H9 (cell line): ENCODE measurements at places on chromosomes 16 and 17. TPM values are rescaled to one million over a fixed set of nuclear protein-coding genes. Genes with fewer than 3 reads are reported as not detected.

- peak overlapping the region; percentile 96 for H3K4me3 ChIP-seq
- no peaks in the 10 kb centered on the region for H3K27me3 ChIP-seq
- no peak overlapping the region for H3K27ac ChIP-seq
- no peak for DNase-seq
These were observed 775 bp upstream of the PAGR1 start for GRCh38 chr16:29815032-29815721.

DNA sequence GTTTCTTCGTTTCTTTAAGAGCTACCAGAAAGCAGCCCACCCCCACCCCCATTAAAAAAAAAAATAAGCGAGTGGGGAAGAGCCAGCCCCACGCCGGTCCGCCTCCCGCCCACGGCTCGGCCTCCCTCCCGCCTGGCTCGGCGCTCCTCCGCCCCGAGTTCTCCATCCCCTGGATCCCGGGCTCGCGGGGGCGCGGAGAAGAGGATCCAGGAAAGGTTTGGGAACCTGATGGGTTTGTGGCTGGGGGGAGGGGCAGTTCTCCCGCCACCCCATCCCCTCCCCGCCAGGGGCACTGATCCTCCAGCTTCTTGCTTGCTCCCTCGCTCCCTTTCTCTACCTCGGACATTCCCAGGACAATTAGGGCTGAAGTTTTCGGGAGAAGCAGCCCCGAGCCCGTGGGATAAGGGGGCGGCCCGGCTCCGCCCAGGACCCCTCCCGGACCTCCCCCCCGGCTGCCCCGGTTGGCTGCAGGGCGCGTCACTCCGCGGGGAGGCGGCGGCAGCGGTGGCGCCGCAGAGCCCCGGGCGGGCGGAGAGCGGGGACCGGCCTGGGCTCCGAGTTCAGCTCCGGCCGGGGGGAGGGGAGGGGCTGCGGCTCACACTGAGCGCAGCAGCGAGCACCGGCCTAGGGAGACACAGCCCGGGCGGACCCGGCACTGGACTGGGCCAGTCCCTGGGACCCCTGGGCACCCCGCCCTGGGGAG lies 1.0 kb upstream of the SALL1 start:
- H3K36me3 ChIP-seq: peaks cover 23% of the 10 kb centered on the region
- H3K4me3 ChIP-seq: peak overlapping the region; percentile 87
- no peak overlapping the region for H3K27ac ChIP-seq
- H3K27me3 ChIP-seq: peaks cover 17% of the 10 kb centered on the region; the same call in 1 of the 2 replicates

- H3K4me1 ChIP-seq: peaks cover 2% of the 10 kb centered on the region; the same call in 1 of the 2 replicates
- no peak overlapping the region for H3K27ac ChIP-seq
- H3K36me3 ChIP-seq: no peaks in the 10 kb centered on the region
- peak overlapping the region; percentile 68 for H3K4me3 ChIP-seq
- no peak for DNase-seq
These were observed 865 bp upstream of the CAMKK1 start for GRCh38 chr17:3893720-3894116.

- H3K27ac ChIP-seq: no peak overlapping the region
- peaks cover 8% of the 10 kb centered on the region for H3K4me1 ChIP-seq
- DNase-seq: peak; percentile 81
- H3K27me3 ChIP-seq: no peaks in the 10 kb centered on the region
- no peak overlapping the region for H3K4me3 ChIP-seq
These were observed 100.9 kb downstream of the PARN start for GRCh38 chr16:14529010-14529669.

DNA sequence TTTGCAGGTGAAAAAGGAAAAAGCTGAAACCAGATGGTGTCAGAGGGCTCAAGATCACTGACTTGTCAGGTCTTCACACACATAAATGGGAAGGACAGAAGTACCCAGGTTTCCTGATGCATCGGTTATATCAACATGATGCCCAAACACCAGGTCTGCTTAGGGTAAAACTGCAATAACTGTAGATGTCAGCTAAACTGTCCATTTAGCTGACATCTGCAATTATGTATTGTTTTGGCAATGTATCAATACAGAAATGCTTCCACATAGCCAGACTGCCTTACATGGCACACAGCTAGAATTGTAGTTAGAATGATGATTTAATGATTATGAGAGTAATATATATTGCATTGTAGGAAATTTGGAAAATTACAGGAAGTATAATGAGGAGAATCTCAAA lies 5.0 kb downstream of the ACSM3 start:
- H3K4me1 ChIP-seq: no peaks in the 10 kb centered on the region
- H3K27me3 ChIP-seq: no peaks in the 10 kb centered on the region
- DNase-seq: no peak
- no peak overlapping the region for H3K27ac ChIP-seq
- H3K4me3 ChIP-seq: no peak overlapping the region
- H3K36me3 ChIP-seq: no peaks in the 10 kb centered on the region

DNA sequence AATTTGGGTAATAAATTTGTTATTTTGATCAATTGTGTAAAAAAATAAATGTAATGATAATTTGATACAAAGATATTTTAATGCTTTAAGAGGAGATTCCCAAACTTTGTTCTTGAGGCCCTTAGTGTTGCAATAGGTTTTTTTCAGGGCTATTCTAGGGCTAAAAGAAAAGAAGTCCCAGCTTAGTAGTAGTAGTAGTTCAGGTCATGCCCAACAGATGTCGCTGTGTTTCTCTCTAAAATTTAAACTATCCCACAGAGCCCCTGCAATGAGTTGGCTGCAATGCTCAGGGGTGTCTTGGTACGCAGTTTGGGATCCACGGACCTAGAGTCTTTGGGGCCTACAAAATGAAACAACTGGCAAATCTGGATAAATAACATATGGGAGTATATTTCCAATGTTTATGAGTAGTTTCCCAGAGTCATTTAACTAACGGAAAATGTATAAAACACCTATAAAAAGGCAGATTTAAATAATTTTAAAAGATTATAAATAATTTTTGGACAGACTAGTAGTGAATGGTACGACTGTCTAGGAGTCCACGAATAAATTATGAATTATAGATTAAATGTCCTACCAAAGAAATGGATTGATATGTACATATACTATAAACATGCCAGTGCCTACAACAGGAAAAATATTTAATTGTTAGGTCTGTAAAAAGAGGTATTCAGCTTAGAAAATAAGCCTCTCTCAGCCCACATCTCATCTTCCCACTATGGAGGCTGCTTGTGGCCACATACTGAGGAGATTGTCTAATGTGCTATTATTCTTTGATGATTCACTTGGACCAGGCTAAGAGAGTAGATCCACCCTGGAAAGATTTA lies 228.5 kb upstream of the PMFBP1 start:
- DNase-seq: peak; percentile 60
- H3K4me1 ChIP-seq: no peaks in the 10 kb centered on the region
- H3K27me3 ChIP-seq: no peaks in the 10 kb centered on the region
- no peak overlapping the region for H3K27ac ChIP-seq

GRCh38 chr16:9603316-9603715 lies 511.9 kb downstream of the HAPSTR1 start:
- no peak overlapping the region for H3K27ac ChIP-seq
- no peaks in the 10 kb centered on the region for H3K36me3 ChIP-seq
- no peaks in the 10 kb centered on the region for H3K27me3 ChIP-seq
- no peaks in the 10 kb centered on the region for H3K4me1 ChIP-seq
- no peak for DNase-seq

DNA sequence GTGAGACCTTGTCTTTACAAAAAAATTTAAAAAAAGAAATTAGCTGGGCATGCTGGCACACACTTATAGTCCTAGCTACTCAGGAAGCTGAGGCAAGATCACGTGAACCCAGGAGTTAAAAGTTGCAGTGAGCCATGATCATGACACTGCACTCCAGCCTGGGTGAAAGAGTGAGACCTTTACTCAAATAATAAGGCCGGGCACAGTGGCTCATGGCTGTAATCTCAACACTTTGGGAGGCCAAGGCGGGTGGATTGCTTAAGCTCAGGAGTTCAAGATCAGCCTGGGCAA lies 11.5 kb upstream of the RIPOR1 start:
- H3K36me3 ChIP-seq: no peaks in the 10 kb centered on the region
- H3K27me3 ChIP-seq: no peaks in the 10 kb centered on the region; the same call in 1 of the 2 replicates
- H3K27ac ChIP-seq: no peak overlapping the region
- no peak overlapping the region for H3K4me3 ChIP-seq
- DNase-seq: no peak

DNA sequence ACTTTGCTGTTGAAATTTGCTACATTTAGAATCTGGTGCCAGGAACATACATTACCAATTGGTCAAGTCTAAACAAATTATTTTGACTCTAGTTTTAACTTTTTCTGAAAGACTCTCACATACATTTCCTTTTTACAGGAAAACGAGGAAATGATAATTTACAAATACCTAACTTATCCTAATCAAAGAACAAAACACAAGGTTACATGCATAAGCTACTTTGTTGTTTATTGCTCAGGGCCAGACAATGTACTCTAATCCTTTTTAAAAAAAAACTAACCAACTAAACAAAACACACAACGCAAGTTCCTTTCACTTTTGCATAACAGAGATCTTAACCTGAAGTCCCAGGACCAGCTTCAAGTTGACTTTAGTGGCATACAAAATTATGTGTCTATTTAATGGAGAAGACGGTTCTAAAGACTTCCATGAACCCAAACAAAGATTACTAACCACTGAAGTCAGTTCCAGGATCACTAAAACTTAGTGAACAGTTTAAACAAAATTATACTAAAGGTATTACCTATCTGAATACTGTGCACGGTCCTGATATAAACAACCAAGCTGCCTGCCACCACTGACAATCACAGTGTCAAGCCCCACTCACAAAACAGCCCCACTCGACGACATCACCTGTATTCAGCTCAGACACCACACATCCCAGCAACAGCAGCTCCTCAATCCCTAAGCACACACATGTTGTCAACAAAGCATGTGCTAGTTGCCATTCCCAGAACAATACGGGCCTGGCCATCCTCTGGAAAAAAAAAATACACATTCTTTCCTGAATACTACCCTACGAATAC lies 1.9 kb downstream of the ZNF652 start:
- H3K27me3 ChIP-seq: no peaks in the 10 kb centered on the region
- peaks cover under 1% of the 10 kb centered on the region; the same call in 1 of the 3 replicates for H3K36me3 ChIP-seq
- H3K27ac ChIP-seq: no peak overlapping the region
- H3K4me3 ChIP-seq: peak overlapping the region; percentile 96
- H3K4me1 ChIP-seq: no peaks in the 10 kb centered on the region
- DNase-seq: peak; percentile 18

GRCh38 chr16:28925386-28926228 lies 569 bp upstream of the RABEP2 start:
- peak overlapping the region; percentile 92 for H3K27ac ChIP-seq
- DNase-seq: no peak
- H3K4me1 ChIP-seq: no peaks in the 10 kb centered on the region
- H3K27me3 ChIP-seq: no peaks in the 10 kb centered on the region
- H3K4me3 ChIP-seq: peak overlapping the region; percentile 91

DNA sequence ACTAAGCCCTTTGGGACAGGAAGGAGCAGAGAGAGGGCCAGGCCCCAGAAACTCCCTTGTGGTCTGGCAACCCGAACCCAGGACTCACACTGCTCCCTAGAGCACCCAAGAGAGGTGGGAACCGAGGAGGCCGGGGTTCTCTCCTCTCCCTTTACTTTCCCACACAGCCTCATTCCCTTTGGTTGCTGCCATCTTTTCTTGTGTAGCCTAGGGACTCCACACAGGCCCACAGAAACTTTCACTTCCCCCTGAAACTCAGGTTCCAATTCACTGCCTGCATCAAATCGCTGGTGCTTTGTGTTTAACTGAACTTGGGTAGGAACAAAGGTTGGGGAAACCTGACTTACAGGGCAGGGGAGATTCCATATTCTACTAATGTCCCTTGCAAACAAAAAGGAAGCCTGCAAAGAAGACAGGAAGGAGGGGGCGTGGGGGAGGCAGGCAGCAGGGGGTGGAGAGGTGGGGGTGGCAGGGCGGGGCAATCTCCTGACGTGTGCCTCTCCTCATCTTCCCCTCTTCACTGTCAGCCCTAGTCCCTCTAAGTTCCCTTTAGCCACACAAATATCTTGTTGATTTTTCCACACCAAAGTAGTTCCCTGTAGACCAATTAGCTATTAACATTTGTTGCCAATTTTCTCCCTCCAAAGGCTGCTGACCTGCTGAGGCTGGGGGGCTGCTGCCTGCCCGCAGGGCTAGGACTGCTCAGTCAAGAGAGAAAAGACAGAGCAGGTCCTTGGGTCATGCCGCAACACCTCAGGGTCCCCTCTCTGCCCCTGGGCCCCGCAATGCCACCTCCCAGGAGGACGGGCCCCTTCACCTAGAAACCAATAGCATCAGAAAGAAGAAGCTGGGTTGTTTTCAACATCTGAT lies 8.0 kb downstream of the ST3GAL2 start:
- peak overlapping the region; percentile 16 for H3K4me3 ChIP-seq
- peaks cover 21% of the 10 kb centered on the region for H3K4me1 ChIP-seq
- H3K27ac ChIP-seq: peak overlapping the region; percentile 95
- peak; percentile 69 for DNase-seq

GRCh38 chr17:81367171-81367570 lies 28.1 kb upstream of the BAHCC1 start:
- no peaks in the 10 kb centered on the region for H3K4me1 ChIP-seq
- no peak overlapping the region for H3K4me3 ChIP-seq
- H3K27ac ChIP-seq: no peak overlapping the region
- peak; percentile 32 for DNase-seq
- no peaks in the 10 kb centered on the region; the same call in 1 of the 2 replicates for H3K27me3 ChIP-seq

DNA sequence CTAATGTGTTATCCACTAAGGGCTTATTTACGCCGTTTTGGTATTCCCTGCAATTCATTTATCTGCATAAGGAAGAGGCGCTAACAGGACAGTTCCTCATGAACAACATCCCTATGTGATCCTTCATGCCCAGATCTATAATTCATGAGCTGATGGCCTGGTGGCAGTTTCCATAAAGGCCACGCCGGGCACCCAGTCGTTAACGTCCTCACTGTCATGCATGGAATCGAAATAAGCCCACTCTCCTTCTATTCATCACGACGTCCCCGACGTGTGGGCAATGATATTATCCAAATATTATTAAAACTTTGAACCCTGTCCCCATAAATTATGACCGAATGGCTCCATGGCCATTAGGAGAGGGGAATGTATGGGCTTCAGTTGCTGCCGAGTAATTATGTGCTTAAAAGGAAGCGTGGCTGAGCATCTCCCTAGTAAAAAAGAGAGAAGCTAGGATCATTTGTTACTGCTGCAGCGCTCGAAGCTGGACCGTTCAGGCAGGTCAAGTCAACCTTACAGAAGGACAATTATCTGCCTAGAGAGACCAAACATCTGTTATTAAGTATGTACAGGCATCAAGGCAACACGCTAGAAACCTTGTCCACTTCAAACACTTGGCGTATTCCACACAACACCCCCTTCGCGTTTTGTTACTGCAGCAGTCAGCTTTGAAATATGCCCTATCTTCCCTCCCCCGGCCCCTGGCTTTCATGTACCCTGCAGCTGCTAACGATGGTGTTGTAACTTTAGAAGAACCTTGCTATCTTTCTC lies 94.0 kb upstream of the SALL1 start:
- peaks cover 2% of the 10 kb centered on the region; the same call in 1 of the 2 replicates for H3K36me3 ChIP-seq
- H3K27ac ChIP-seq: no peak overlapping the region
- H3K27me3 ChIP-seq: no peaks in the 10 kb centered on the region
- DNase-seq: no peak

- H3K27ac ChIP-seq: no peak overlapping the region
- no peak overlapping the region for H3K4me3 ChIP-seq
- H3K4me1 ChIP-seq: no peaks in the 10 kb centered on the region
These were observed 35.3 kb upstream of the YPEL2 start for GRCh38 chr17:59296190-59296589.

GRCh38 chr16:86634292-86634691 lies 55.9 kb downstream of the FOXL1 start:
- no peak overlapping the region for H3K4me3 ChIP-seq
- H3K27ac ChIP-seq: no peak overlapping the region

The MPP2 gene
- total RNA-seq: 16.3 and 17.9 TPM in 2 replicates

The CCL11 gene
- total RNA-seq: not detected in 2 replicates

The HOXB1 gene
- not detected in 2 replicates for total RNA-seq

The STH gene
- total RNA-seq: not detected in 2 replicates

The CCL16 gene
- total RNA-seq: not detected in 2 replicates

The CFAP97D1 gene
- not detected in 2 replicates for total RNA-seq

The KRTAP4-9 gene
- not detected in 2 replicates for total RNA-seq

The ZG16B gene
- not detected in 2 replicates for total RNA-seq
